ENCODE measurements at places on chromosomes 5 and 9.

GRCh38 chr9:84296146-84296843 lies 44.3 kb downstream of the SLC28A3 start:
- no peak for DNase-seq

DNA sequence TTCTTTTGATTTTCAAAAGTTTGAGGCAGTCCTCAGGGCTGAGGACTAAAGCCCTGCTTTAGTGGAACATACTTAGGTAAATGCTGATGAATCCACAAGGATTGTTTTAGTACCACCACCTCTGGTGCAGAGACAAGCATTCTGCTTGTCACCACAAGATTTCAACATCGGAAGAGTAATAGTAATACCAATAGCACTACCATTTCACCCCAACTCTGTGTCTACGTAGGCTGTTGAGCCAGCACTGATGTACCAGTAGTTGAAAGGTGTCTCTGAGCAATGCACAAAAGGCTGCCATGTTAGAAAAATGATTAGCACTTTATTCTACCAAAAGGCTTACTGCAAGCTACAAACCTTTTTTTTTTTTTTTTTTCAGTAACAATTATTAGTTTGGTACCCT lies 213.2 kb upstream of the SLC24A2 start:
- DNase-seq, result no peak

DNA sequence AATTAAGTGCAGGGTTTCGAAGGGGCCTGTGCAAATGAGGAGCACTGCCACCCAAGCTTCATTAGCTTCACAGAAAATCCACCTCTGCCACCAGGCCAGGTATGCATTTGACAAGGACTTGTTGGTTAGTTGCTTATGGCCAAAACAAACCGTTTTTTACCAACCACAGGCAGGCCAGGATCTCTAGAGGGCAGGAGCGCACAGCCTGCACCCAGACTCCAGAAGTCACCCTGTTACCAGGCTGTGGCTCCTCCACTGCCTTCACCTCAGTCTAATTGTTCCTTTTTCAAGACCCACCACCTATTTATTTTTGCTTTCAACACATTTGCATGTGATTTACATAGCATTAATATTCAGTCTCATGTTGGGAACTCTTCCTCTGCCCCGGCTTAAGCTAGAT lies 78.3 kb upstream of the HSPA9 start:
- DNase-seq, result peak; percentile 2

DNA sequence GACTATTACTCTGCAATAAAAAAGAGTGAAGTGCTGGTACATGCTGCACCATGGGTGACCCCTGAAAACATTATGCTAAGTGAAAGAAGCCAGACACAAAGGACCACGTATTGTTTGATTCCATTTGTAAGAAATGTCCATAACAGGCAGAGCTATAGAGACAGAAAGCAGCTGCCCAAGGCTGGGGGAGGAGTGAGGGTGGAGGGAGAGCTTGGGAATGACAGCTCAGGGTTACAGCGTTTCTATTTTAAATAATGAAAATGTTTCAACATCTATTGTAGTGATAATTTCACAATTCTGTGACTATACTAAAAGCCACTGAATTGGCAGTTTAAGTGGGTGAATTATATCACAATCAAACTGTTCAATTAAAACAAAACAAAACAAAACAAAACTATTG lies 81.7 kb downstream of the MYO10 start:
- DNase-seq, result no peak

DNA sequence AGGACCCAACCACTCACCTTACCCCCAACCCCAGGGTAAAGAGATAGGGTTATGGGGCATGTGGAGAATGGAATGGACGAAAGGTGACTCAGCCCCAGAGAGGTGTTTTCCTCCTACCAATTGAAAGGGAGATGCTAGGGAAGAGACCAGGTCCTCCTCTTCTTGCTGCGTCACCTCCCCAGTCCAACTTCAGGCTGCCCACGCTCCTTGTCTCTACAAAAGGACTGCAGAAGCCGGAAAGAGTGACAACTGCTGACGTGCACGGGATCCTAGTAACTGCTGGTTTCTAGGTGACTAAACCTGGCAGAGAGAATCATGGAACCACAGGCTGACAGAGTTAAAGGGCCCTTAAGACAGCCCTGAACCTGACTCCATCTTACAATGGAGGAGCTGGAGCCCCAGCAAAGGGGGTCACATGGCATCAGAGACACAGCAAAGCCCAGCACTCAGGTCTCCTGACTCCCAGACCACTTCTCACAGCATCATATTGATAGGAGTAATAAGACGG lies 2.2 kb downstream of the GPX3 start:
- DNase-seq, result no peak

DNA sequence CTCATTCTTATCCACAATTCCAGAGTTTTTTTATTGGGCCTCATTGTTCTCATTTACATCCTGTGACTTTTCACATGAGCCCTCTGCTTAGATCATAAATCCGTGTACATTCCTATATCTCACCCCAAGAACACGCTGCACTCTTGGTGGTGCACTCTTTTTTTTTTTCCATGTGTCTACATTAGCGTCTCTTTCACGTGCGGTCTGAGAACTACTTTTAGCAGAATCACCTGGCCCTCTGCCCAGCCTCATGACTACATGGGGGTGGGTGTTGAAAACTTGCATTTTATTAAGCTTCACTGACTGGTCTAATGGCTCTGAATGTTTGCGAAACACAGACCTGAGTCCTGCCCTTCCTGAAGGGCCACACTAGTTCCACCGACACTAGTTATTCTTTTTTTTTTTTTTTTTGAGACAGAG lies 18.6 kb downstream of the C9orf57 start:
- DNase-seq, result no peak
